Fibroblast of pulmonary artery (primary cell): ENCODE measurements at places on chromosomes 7 and 10.

- no peak for DNase-seq
These were observed 4.1 kb downstream of the LAMB1 start for GRCh38 chr7:107998660-107999480.

DNA sequence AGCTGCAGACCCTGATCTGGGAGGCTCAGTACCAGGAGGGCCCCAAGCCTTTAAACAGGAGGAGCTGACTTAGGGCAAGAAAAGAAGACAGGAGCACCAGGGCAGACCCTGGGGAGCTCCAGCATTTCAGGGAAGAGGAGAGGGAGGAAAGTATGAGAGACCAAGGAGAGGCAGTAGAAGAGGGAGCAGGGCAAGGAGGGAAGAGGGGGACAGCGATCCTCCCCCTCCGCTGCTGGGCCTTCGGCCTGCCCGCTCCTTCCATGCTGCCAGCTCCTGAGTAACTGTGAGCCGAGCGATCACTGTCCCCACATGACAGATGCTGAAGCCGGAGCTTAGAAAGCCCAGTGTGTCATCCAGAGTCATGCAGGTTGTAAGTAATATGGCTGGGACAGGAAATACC is 65.9 kb downstream of the ALOX5 start:
- no peak for DNase-seq

GRCh38 chr7:12805957-12806356 is 118.5 kb downstream of the ARL4A start:
- no peak for DNase-seq

DNA sequence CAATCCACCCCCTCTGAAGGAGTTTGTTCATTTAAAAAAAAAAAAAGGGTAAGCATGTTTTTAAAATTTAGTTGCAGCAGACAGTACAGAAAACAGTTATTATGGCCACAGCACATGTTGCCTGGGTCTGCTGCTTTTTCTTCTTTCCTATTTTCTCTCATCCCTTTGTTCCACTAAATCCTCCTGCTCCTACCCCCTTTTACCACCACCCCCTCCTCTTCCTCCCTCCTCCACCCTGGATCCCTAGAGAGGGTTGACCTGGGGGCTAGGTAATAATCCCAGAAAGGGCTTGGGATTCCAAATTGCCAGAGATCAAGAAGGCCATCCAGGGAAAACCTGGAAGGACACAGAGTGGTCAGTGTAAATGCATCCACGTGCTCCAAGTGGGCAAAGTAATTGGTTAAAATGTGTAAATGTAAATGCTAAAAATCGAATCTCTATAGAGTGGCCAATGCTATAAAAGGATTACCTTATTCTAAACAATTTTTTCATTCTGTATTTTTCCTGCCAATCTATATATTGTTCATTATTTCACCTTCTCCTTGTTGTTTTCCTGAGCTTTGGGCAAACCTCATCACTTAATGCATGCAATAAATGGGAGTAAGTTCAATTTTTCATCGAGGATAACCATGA is 89.0 kb upstream of the PIK3CG start:
- DNase-seq = no peak

- DNase-seq = no peak
These were observed 15.2 kb upstream of the CPA1 start for GRCh38 chr7:130365088-130365487.

- no peak for DNase-seq
These were observed 139.9 kb downstream of the PPP1R9A start for GRCh38 chr7:95047291-95047690.

DNA sequence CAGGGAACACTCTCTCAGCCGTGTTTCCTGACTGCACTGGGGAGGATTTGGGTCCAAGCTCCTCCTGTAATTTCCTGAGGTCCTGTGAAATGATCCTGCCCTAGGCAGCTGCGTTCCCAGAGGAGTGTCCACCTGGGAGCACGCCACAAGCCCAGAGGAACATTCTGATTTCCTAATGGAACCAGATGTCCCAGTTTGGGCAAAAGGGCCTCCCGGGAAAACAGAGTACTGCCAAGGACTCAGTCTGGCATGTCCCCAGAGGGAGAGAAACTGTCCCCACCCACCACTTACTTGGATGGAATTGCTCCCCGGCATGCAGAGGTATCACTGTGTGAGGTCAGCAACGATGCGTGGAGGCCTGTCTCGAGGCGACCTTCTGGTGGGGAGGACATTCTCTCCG is 34.5 kb downstream of the ASB13 start:
- no peak for DNase-seq

GRCh38 chr7:15747301-15747700 is 60.8 kb upstream of the MEOX2 start:
- DNase-seq = peak; percentile 47

DNA sequence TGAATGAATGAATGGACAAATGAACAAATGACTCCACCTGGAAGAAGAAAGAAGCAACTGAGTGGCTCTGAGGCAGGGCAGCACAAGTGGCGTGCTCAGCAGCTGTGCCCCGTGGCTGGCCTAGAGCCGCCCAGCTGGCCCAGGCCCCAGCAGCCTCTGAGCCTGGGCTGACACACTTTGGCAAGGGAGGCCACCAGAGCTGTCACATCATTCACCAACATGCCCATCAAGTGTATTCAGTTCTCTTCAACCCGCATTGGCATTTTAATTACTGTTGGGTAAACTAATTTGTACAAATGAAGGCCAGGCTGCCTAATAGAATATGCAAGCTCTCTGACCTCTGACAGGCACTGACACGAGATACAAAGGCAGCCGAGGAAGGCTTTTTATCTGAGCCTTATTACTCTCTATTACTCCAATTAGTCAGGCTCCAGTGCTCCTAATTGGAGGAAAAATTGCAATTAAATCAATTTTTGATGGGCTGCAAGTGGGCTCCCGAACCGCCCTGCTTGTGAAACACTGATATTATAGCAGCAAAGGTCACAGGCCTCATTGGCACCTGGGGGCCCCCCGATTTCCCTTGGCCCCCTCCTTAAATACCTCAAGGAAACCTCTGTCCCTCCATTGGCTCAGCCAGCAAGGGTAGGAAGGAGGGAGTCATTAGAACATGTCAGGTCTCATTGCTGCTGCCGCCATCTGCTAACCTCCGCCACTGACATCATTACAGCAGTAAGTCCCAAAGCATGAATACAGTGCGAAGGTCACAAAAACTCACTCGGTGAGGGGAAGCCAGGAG is 41.9 kb downstream of the DPCD start:
- no peak for DNase-seq

DNA sequence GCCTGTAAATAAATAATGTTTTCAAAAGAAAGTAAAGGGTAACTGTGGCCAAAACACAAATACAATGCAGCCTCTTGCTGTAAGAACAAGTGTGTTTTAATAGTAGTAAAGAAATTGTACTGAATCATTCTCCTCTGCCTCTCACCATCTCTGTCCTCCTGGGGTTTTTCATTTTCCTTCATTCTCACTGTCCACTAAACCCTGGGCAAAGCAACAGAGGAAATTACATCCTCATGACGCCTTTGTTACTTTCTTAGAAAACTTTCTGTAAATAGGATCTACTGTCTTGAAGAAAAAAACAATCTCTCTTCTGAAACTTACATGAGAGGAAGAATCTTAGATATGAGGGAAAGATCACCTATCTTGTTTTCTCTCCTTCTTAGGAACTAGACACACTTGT is 54.6 kb downstream of the ASB4 start:
- DNase-seq = no peak

GRCh38 chr10:58859526-58859925 is 316.9 kb upstream of the PHYHIPL start:
- no peak for DNase-seq

GRCh38 chr10:69408318-69409175 is 8.2 kb downstream of the TACR2 start:
- DNase-seq = peak; percentile 96

- no peak for DNase-seq
These were observed 164.8 kb downstream of the DNAJB6 start for GRCh38 chr7:157501581-157501980.

- no peak for DNase-seq
These were observed 62.4 kb downstream of the NRP1 start for GRCh38 chr10:33271969-33272583.

DNA sequence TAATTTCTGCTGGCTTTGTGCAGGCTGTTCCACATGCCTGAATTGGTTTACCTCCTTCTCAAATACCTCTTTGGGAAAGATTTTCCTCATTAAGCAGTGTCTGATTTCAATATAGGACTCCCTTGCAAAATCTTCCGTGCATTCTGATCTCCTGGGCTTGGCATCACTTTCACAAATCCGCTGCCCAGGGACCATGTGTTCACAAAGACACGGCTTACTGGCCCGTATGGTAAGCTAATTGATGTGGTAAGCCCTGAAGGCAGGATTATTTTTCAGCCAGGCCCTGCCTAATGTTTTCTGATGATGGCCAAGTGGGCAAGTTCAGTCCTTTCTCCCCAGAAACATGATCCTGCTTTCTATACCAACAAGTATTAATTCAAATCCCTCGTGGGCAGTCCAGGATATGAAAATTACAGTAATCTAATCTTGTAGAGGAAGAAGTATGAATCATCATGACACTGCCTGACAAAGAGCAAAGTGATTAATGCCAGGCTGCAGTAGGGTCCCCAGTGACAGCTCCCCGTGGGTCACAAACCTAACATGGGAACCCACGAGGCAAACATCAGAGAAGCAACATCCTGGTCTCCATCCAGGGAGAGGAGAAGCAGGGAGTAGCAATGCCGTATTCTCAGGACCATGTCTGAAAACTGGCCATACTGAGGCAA is 11.6 kb upstream of the SVIL start:
- DNase-seq = peak; percentile 74

DNA sequence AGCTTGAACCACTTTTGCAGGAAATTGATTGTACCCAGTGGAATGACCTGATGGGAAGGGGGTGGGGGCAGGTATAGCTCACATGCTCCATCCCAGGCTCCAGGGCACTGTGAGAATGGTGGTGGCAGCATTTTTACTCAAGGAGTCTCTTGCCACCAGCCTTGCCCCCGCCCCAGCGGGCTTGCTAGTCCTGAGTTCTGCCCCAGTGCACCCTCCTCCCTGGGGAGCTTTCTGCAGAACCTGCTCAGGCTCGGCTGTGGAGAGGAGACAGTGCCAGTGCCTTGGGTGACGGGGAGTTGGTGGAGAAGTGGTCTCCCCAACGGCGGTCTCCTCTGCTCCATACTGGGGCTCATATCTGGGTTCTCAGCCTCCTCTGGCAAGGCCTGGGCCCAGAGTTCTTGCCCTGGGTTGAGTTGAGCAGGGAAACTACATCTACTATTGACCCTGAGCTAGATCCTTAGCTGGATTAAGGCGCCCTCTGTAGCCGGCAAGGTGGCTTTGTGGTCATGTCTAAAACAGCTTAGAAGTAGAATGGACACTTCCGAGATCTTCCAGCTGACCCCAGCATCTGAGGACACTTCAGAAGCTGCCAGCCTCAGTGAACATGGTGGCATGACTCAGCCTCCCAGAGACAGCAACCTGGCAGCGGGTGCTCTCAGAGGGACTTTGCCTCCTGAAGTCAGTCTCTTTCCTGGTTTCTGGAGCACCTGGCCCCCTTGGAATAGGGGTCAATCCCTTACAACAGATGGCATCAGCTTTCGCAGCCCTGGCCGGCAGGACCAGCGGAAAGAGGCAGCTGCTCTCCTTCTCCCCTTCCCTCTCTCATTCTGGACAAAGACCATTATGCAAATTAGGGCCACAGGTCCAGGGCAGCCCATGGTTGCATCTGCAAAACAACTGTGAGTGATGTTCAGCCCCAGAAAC is 363.4 kb upstream of the MKI67 start:
- no peak for DNase-seq

DNA sequence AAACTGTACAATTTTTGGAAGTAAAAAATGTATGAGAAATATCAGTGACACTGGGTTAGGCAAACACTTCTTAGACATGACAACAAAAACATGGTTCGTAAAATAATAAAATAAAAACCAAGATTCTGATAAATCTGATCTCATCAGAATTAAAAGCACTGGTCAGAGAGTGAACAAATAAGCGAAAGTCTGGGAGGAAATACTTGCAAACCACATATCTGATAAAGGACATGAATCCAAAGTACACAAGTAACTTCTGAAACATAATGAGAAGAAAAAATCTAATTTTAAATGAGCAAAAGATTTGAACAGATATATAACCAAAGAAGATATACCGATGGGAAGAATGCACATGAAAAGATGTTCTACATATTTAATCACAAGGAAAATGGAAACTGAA is 91.5 kb downstream of the RTKN2 start:
- DNase-seq = peak; percentile 24

- no peak for DNase-seq
These were observed 216.3 kb downstream of the SFMBT2 start for GRCh38 chr10:7194571-7194970.

DNA sequence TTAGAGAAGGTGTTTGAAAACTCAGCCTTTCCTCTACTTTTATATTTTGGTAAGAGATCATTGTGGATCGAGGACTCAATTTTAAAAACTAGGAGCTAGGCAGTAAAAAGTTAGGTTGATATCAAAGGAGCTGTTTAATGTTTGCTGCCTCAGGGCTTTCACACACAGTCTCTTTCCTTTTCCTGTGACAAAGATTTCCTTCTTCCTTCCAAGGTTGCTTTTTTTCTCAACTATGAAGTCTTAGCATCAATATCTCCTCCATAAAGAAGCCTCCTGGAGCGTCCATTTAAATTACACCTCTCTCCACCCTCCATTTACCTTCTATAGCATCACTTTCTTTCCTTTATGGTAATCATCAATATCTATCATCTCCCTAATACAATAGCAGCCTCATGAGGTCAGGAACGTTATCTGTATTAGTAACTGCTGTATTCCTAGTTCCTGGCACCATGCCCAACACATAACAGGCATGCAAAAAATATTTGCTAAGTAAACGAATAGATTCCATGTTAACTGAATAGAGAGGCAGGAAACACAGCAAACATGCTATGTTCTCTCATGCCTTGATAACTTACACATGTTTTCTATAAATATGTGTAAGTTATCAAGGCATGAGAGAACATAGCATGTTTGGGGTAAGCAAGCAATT is 48.5 kb downstream of the GNAT3 start:
- peak; percentile 36 for DNase-seq

DNA sequence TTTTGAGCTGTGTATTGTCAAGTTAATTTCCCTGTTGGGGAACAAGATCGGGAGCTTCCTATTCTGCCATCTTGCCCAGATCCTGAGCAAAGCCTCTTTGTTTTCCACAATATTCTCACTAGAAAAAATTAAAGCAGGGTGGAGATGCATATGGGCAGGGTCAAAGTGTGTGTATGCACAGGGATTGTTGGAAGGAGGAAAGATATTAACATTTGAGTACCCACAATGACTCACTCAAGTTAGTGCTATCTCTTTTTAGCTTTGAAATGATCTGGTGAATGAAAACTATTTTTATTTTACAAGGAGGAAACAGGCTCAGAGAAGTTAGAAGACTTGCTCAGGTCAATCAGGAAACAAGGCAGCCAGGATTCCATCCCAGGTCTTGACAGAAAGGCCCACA is 6.7 kb upstream of the BTBD16 start:
- no peak for DNase-seq

GRCh38 chr10:9302140-9302746 is 1247.8 kb downstream of the GATA3 start:
- peak; percentile 66 for DNase-seq
